ENCODE measurements at places on chromosomes 7 and 10.

DNA sequence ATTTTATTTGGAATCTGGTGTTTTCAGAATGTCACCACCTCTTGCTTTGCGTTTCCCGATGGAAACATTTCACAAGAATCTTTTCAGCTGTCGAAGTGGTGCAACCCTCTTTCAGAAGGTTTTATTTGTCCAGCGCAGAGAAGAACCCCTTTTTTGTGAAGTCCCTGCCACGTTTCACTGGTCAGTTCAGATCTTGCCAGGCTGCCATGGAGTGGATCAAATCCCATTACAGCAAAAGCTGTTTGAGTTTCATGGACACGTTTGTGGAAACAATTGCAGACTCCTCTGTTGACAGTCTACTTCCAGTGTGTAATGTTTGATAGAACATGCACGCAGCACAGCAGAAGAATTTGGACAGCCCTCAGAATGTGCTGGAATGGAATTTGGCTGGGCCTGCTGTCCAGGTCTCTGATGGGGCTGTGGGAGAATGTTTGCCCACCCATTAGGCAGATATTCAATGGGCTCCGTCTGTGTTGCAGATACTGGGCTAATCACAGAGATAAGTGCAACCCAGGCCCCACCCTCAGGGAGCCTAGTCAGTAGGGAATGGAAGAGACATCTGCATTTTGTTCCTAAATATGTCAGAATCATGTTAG, 143.2 kb downstream of the GRK5 start:
- no peak overlapping the region for H3K4me3 ChIP-seq
- no peak for DNase-seq
- H3K36me3 ChIP-seq: peaks cover 7% of the 10 kb centered on the region

GRCh38 chr7:46127814-46128213, 206.7 kb upstream of the IGFBP3 start:
- H3K4me3 ChIP-seq: no peak overlapping the region
- no peaks in the 10 kb centered on the region for H3K36me3 ChIP-seq
- no peak for DNase-seq
- no peak overlapping the region for H3K27ac ChIP-seq

DNA sequence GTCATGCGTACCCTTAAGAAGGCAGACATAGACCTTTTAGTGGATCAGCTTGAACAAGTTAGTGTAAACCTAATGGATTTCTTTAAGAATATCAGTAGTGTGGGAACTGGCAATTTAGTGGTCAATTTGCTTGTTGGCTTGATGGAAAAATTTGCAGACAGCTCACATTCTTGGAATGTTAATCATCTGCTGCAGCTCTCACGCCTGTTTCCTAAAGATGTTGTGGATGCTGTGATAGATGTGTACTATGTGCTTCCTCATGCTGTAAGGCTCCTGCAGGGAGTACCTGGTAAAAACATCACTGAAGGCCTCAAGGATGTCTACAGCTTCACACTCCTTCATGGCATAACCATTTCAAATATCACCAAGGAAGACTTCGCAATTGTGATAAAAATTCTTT, 103.4 kb downstream of the ABCA13 start:
- DNase-seq: peak; percentile 10
- no peak overlapping the region for H3K27ac ChIP-seq
- H3K27me3 ChIP-seq: no peaks in the 10 kb centered on the region
- no peaks in the 10 kb centered on the region for H3K4me1 ChIP-seq
- H3K36me3 ChIP-seq: no peaks in the 10 kb centered on the region

GRCh38 chr7:130970196-130970595, 236.2 kb upstream of the KLF14 start:
- no peaks in the 10 kb centered on the region for H3K27me3 ChIP-seq
- H3K4me1 ChIP-seq: peaks cover 6% of the 10 kb centered on the region
- no peak overlapping the region for H3K27ac ChIP-seq
- peaks cover 12% of the 10 kb centered on the region for H3K36me3 ChIP-seq

- peaks cover 2% of the 10 kb centered on the region for H3K27me3 ChIP-seq
- H3K4me1 ChIP-seq: peaks cover 2% of the 10 kb centered on the region
- no peaks in the 10 kb centered on the region for H3K36me3 ChIP-seq
- no peak overlapping the region for H3K4me3 ChIP-seq
- no peak for DNase-seq
Observed at GRCh38 chr10:28947171-28947570, 269.9 kb downstream of the BAMBI start.

GRCh38 chr7:87199700-87200450, 19.7 kb downstream of the TMEM243 start:
- no peaks in the 10 kb centered on the region for H3K27me3 ChIP-seq
- H3K4me3 ChIP-seq: no peak overlapping the region
- H3K27ac ChIP-seq: no peak overlapping the region
- no peaks in the 10 kb centered on the region for H3K4me1 ChIP-seq
- DNase-seq: no peak
- peaks cover 79% of the 10 kb centered on the region for H3K36me3 ChIP-seq

Measured in mesenchymal stem cell (in vitro differentiated cells and primary cell).